ENCODE measurements at places on chromosomes 2 and 18.
A peak's percentile ranks its signal among the peaks of the same experiment; 100 is the strongest.

GRCh38 chr2:177242121-177242987 lies 22.2 kb downstream of the NFE2L2 start:
- peak; percentile 96 for DNase-seq

DNA sequence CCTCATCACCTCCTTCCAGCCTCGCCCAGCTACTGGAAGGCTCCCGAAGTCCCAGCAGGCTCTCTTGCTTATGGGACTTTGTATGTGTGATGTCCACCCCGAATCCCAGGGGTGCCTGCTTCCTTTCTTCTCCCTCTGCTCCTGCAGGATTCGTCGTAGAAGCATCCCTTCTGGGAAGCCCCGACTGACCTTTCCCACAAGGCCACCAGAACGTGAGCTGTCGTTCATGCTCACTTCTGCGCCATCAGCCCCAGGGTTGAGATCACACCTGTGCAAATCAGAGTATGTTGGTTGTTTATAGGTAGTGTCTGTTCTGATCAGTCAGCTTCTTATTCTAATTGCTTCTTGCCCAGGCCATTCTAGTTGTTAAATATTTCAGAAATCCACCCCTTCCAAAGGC lies 101.8 kb downstream of the HS1BP3 start:
- DNase-seq, result no peak

- DNase-seq, result no peak
Observed at GRCh38 chr18:36088256-36088655, 20.9 kb upstream of the RPRD1A start.

DNA sequence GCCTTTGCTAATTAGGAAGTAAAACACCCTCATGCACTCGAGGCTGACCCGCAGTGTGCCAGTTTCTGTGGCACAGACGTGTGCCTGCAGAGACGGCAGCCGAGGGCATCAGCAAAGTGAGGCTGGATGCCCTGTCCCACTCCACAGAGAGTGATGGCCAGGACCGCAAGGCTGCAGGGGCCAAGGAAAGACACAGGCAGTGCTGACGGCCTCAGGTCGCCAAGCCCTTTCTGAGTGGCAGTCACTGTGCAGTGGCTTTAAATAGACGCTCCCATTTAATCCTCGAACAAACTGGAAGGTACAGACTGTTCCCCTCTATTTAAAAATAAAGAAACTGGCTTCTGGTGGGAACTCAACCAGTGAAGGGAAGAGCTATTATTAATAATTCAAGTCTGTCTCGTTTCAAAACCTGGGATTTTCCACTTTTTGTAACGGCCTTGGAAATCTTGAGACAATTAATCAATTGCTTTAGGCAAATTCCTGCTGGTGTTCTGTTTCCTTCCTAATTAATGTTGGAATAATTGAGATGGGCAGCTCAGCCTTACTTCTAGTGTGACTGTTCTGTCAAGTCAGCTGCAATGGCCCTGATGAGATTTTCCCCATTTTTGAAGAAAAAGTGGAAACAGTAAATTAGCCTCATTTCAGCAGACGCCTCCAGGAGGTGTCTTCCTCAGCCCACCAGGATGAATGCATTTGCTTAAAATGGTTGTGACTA lies 644.6 kb upstream of the RAB6C start:
- no peak for DNase-seq

DNA sequence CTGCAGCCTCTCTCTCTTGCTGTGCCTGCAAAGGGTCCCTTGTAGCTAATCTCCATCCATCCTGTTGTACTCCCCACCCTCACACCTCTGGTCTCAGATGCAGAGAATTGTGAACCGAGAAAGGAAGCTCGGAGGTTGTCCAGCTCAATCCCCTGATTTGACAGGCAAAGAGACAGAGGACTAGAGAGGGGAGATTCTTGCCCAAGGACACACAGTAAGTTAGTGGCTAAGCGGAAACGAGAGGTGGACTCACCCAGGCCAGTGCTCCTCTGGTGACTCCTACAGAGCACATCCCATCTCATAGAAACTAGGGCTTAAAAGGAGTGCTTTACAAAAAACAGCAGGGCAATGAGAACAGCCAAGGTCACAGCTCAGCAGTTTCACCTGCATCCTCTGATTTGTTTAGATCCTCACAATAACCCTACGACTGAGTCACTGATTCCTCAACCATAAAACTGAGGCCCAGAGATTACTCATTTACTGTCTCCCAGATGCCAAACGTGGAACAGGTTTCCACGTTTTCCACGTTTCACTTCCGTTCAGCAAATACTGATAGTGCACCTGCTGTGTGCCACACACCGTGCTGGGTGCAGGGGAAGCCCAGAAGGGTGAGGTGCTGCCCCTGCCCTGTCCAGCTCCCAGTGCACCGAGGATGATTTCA lies 22.1 kb downstream of the EHD3 start:
- DNase-seq, result no peak

GRCh38 chr2:210318891-210319290 lies 3.9 kb upstream of the MYL1 start:
- DNase-seq, result peak; percentile 3

DNA sequence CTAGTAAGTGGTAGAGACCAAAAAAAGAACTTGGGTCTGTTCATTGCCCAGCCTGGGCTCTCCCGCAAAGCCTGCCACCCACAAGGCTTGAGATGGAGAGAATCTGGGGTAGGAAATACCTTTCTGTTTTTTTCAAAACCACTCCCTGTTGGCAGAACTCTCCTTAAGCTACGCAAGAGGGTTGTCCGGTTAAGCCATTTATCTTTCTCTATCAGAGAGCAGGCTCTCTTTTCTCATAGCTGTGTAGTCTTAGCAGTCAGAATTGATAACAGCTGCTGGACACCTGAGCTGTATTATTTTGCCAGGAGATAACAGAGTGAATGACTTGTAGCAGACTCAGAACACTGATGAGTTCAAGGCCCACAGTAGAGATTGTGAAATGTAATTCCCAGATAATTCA lies 1088.1 kb downstream of the TSN start:
- DNase-seq, result no peak

GRCh38 chr2:11389551-11390398 lies 45.3 kb upstream of the ROCK2 start:
- peak; percentile 82 for DNase-seq

DNA sequence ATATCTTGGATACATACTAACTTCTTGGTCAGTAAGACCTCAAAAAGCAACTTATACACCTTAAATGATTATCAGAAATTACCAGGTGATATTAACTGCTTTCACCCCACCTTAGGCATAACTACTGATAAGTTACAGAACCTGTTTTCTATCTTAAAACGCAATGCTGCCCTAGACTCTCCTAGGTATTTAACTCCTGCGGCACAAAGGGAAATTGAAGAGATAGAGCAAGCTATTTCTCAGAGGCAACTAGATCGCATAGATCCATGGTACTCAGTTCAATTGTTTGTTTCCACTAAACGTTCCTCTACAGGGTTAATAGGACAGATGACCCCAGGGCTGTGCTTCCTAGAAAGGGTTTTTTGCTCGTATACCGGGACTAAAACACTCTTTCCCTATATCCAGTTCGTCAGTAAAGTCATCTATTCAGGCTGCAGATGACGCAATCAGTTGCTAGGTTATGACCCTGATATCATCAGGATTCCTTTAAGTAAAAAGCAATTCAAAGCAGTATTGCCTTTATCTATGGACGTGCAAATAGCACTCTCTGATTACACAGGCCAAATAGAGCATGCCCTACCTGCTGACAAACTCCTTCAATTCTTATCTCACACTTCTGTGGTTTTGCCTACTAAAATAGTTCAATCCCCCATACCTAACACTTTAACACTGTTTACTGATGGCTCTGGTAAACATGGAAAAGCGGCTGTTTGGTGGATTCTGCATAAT lies 62.3 kb upstream of the MYO3B start:
- DNase-seq, result no peak

GRCh38 chr2:137879121-137879520 lies 85.2 kb upstream of the HNMT start:
- DNase-seq, result no peak

DNA sequence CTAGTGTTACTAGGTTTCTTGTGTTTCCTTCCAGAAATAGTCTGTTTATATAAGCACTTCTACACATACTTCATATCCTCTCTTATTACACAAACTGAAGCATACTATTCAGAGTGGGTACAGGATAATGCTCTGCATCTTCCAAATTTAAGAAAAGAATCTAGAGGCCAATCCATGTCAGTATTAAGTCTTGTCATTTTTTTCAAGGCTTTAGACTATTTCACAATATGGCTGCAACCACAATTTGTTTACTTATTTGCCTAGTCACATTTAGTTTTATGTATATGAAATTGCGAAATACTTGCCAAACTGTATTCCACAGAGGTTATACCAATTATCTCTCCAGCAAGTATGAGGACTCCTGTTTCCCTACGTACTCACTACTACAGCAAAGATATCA lies 27.9 kb downstream of the IWS1 start:
- peak; percentile 65 for DNase-seq

- DNase-seq, result no peak
Observed at GRCh38 chr18:70382017-70382416, 93.2 kb downstream of the SOCS6 start.

GRCh38 chr2:206935991-206936842 lies 3.1 kb upstream of the CPO start:
- peak; percentile 3 for DNase-seq

DNA sequence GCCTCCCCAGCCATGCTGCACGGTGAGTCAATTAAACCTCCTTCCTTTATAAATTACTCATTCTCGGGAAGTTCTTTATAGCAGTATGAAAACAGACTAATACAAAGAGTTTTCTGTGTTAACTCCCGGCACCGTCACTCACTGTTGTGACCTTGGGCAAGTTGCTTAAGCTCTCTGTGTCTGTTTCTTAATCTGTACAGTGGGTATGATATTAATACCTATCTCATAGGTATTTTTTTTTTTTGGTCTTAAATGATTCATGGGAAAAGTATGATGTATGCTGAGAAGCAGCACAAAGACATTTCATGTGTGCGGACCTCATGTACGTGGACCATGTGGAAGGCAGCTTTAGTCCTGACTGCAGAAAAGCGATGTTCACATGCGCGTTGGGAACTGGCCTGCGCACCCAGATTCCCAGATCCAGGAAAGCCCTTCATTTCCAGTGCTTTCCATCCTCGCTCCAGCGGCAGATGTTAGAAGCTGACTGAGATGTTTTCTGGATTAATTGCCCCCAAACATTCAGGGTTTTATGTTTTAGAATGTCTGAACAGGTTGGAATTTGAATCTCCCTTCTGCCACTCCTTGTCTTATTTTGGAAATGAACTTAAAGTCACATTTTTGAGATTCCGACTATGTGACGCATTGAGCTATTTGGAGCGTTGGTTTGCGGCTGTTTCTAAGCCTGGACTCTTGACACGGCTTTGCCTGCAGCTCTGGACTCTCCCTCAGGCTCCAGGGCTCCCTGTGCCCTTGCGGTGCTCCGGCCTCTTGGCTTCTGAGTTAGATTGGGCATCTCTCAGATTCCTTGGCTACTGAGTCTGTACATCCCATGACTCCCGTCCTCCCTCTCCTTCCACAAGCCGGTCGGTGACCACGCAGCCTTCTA lies 61.4 kb downstream of the SLC4A3 start:
- DNase-seq, result peak; percentile 99

GRCh38 chr2:119681203-119681867 lies 2.3 kb downstream of the TMEM177 start:
- DNase-seq, result no peak

DNA sequence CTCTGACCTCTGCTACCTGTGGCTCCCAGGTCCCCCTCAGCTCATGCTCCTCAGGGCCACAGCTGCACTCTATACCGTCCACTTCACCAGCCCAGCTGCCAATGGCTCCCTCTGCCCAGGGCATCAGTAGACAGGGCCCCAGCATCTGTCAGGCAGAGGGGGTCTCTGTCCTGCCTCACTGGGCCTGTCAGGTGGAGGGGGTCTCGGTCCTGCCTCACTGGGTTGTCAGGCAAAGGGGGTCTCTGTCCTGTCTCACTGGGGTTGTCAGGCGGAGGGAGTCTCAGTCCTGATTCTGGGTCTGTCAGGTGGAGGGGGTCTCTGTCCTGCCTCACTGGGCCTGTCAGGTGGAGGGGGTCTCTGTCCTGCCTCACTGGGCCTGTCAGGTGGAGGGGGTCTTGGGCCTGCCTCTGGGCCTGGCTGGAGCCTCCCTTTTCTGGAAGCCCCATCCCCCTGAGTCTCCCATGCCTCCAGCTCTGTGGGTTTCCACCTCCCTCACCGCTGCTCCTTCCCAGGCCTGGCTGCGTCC lies 19.9 kb downstream of the SNORC start:
- DNase-seq, result no peak

GRCh38 chr2:7661502-7661901 lies 744.3 kb downstream of the RNF144A start:
- peak; percentile 5 for DNase-seq

DNA sequence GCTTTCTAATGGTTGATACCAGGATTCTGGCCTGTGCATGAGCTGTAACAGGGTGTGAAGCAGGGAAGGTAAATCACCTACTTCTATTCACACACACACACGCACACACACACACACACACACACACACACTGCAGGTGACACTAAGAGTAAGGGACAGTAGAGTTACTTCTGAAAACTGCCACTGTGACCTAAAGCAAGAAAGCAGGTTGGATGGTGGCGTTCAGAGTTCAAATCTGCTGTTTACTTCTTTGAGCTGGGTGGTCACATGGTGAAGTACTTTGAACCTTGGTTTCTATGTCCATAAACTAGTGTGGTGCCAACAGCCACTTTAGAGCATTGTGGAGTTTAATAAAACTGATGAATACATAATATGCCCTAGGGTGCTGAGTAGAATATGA lies 248.0 kb downstream of the PIEZO2 start:
- no peak for DNase-seq

DNA sequence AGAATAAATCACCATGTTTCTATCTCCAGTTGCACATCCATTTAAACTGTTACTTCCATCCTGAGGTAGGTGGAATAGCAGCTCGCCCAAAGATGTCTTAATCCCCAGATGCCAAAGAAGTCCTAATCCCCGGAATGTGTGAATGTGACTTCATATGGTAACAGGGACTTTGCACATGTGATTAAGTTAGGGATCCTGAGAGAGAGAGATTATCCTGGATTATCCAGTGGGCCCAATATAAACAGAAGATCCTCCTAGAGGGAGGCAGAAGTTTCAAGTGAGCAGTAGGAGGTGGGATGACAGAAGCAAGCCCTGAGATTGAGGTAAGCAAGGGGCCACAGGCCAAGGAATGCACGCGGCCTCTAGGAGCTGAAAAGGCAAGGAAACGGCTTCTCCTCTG lies 19.8 kb downstream of the CREG2 start:
- no peak for DNase-seq

GRCh38 chr2:241947004-241947350 lies 77.4 kb downstream of the RTP5 start:
- no peak for DNase-seq

DNA sequence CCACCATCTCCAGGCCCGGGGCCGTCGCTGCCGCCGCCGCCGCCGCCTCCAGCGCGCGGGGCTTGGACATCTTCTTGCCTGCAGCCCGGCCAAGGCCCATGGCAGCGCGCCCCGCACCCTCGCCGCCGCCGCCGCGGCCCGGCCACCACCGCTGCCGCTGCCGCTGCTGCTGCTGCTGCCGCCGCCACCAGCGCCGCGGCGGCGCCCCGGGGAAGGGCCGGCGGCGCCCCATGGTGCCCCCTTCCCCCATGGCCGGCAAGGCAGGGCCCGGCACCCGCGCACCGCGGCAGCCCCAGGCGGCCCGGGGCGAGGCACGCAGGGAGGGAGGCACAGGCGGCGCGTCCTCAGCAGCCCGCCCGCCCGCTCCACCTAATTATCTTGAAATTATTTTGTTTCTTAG lies 3057.4 kb downstream of the RPIA start:
- DNase-seq, result no peak
